Left lung (tissue), 14 donors: ENCODE measurements at places on chromosomes 7 and 10. TPM values are rescaled to one million over a fixed set of nuclear protein-coding genes. Genes with fewer than 3 reads are reported as not detected.

OPN4 gene
- not detected for polyA plus RNA-seq

ADARB2 gene
- 0.46 TPM for polyA plus RNA-seq

ICA1 gene
- 43.4 TPM for polyA plus RNA-seq

PTF1A gene
- not detected for polyA plus RNA-seq

GPR146 gene
- 7.4 TPM for polyA plus RNA-seq

DNA sequence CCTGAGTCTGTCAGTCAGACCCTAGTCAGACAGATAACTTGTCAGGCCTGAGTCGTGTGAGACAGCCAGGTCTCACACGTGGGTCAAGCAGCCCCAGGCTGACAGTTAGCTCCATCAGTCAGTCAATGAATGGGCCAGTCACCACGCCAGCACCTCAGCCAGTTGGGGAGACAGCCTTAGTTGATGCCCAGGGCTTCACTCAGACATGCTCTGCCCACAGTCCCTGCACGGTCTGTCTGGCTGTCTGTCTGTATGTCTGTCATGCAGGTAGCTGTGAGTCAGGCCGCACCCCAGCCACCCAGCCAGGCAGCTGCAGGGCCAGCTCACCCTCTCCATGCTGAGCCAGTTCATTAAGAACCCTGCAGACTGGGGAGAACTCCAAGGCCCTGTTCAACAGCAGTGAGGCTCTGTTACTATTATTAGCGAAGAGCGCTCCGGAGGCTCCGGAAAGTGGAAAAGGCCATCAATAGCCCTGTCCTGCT is 141.1 kb upstream of the PCBD1 start:
- no peak for DNase-seq

DNA sequence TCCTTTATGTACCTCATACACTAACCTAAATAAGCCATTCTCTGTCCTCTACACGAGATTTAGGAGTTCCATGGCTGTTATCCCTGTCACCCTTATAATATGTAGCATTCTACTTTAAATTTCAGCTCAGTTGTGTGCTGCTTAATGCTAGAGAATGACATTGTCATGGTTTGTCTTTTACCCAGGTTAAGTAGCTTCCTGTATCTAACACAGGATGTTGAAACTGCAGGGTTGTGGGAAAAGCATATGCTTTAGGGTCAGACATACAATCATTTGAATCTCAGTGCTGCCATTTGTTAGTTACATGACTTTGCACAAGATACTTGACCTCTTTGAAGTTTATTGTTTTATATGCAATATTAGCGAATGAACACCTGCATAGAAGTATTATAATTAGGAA is 235.1 kb upstream of the CACNA2D1 start:
- DNase-seq: no peak

GRCh38 chr7:100682228-100682741 is 8.7 kb downstream of the GNB2 start:
- DNase-seq: no peak

DNA sequence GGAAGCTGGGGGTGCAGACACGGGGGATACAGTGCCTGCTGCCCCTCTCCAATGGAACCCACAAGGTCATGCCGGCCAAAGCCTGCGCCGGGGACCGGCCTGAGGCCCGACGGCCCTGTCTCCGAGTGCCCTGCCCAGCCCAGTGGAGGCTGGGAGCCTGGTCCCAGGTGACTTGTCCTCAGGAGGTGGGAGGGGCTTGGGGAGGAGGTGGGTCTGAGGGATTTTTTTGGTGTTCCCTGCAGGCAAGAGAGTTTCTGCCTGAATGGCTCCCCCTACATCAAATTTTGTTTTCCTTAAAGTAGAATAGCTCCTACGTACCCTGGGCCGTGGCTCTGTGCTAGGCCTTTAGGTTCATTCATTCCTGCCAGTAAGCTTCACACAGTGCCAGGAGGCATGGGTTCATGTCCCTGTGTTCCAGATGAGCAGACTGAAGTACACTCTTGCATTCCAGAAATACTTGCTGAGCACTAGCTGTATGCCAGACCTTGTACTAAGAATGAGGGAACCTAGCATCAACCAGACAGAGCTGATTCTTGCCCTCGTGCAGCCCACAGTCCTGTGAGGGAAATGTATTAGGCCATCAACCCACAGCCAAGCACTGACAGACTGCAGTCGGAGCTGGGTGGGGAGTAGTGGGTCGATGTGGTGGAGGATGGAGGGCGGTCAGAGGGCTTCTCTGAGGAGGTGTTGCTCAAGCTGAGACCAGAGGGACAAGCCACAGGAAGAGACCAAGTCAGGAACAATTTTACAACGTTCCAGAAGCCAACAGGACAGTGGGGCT is 31.1 kb downstream of the TBATA start:
- no peak for DNase-seq

- no peak for DNase-seq
Measured at GRCh38 chr10:29389935-29390334, 101.1 kb downstream of the LYZL1 start.

DNA sequence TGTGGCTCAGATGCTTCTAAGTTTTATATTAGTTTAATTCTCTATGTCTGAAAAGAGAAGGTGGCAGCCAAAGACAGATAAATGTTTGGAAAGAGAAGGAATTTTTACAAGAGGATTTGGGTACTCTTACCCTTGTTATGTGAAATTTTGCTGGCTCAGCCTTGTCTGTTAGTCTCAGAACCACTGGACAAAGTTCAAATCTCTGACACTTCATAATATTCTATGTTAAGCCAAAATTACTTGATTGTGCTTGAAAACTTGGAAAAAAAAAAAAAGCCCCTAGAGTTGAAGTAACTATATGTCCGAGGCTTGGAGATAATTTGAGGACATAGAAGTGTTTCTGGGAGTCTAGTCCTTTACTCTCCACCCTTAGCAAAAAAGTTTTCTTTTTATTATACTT is 1079.3 kb upstream of the LRRTM3 start:
- DNase-seq: no peak

- DNase-seq: no peak
Measured at GRCh38 chr10:118161461-118162246, 114.9 kb upstream of the RAB11FIP2 start.

- DNase-seq: no peak
Measured at GRCh38 chr7:100949933-100950443, 654 bp downstream of the MUC3A start.

GRCh38 chr7:21192657-21193056 is 235.2 kb upstream of the SP4 start:
- no peak for DNase-seq

- no peak for DNase-seq
Measured at GRCh38 chr7:79244482-79244881, 209.0 kb downstream of the MAGI2 start.
